ENCODE measurements at places on chromosomes 1 and 21.

- DNase-seq: no peak
These were observed 19.5 kb downstream of the ERG start for GRCh38 chr21:38478782-38479181.

- no peak for DNase-seq
These were observed 11.6 kb downstream of the CD55 start for GRCh38 chr1:207333009-207333600.

DNA sequence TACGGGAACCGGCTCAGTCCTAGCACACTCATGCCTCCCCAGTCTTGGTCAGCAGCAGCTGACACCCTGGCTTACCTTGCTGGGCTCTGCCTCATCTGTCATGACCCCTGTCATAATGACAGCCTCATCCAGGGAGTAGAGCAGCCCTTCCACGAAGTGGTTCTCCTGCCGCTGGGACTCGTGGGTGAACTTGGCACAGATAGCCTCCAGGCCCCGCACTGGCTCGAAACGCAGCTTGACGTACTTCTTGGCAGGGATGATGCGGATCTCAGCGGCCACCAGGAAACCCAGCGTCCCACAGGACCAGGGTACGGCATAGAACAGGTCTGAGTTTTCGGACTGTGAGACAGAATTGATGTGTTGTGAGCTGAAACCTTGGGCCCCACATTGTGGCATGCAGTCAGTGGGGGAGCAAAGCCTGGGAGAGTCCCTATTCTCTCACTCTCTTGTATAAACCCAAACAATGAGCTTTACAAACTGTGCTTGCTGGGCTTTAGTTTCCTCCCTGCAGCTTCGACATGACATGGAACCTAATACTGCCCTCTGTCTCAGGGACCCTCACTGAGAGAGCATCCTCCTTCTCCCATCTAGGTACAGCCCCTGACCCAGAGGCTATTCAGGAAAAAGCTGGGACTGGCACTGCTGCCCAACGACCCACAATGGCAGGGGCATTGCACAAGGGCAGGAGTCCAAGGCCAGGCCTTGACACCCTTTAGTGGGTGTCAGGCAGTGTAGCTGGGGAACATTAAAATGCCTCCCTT is 15.5 kb downstream of the DHCR24 start:
- no peak for DNase-seq

DNA sequence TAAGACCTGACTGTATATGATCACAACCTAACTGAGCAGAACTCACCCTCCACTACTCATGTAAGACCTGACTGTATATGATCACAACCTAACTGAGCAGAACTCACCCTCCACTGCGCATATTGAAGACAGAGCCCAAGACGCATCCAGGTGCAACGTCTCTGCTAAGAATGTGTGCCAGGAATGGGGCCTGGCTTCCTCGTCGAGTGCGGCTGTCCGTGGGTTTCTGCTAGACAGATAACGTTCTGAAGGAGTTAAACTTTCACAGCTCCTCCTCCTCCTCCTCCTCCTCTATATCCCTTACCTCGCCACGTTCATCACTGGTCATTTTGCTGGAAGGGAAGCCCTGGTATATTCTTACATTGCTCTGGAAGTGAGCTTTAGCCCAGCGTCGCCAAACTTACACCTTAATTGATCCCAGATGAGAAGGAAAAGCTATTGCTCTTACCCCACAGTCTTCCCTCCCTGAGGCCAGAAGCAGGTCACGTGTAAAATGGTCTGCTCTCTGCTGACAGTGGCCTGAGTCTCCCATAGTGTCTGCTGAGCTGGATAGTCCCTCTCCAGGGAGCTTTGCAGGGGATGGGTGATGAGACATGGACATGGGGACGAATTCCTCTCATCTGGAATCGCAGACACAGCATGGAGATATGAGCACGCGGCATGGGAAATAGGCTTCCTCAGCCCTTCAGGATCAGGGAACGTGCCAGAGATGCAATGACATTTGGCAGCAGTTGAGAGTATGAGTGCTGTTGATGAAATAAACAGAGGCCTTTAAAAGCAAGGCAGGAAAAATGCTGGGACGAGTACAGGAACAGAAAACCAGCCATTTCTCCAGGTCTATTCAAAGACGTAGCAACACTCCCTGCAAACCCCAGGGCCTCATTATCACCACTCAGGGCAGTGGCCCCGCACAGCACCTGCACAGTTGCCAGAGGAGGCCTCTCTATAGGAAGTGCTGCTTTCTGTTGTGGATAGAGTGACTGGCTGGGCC is 528.1 kb downstream of the KIF26B start:
- no peak for DNase-seq

DNA sequence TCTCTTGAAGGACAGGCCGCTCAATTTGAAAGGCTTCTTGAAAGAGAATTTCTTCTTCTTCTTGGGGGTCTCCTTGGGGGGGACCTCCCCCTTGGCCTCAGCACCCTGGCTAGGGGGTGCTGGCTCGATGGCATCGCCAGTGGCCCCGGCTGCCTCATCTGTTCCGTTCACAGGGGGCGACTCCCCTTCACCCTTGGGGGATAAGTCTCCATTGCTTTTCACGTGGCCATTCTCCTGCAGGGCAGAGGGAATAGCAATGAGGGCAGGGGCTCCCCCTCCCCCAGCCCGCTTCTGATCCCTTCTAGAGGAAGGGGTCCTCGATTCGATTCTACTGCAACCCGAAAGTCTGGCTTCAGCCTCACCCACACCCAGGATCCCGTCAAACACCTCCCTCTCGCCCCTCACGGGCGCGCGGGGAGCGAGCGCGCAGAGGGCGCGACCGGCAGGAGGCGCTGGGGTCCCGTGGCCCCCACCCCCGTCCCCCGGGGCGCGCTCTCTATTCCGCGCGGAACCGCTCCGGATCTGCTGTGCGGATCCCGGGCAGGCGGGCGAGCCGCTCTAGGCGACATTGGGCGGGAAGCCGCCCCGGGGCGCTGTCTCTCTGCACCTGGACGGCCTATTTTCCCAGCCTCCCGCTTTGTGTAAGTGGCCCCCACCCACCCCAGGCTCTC is 1.0 kb downstream of the MARCKSL1 start:
- no peak for DNase-seq

DNA sequence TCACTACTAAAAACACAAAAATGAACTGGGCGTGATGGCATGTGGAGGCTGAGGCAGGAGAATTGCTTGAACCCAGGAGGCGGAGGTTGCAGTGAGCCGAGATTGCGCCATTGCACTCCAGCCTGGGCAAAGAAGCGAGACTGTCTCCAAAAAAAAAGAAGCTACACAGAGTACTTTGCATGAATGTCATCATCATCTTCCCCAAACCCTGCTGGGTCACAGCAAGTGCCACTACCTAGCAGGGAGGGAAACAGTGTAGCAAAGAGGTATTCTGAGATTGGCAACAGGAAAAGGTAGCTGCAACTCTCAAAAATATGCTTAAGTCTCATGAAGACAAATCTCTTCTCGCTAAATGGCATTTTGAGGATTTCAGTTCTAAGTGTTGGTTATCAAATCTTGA is 12.8 kb downstream of the NDC1 start:
- DNase-seq: no peak
